ENCODE measurements at places on chromosomes 2 and 18.

GRCh38 chr2:50929661-50930060, 102.3 kb downstream of the NRXN1 start:
- no peak for DNase-seq

- no peak for DNase-seq
Measured at GRCh38 chr2:212936572-212936971, 214.8 kb downstream of the IKZF2 start.

GRCh38 chr2:25651782-25652455, 21.5 kb downstream of the DTNB start:
- no peak for DNase-seq

DNA sequence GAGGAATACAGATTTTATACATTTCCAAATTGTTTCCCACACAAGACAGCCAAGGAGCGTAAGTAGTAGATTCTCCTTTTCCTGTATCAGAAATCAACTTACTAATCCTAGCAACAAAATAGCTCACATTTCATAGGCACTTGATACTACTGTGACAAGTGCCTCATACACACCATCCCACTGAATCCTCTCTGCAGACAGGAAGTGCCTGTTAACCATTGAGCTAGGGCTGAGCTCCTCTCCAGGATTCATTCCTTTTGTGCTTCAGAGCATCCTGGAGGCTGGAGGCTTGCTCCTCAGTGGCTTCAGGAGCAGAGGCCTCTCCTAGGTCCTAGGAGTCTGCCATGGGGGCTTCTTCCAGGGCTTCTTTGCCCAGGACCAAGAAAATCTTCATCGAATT, 20.8 kb upstream of the ZNF396 start:
- DNase-seq = no peak

- DNase-seq = no peak
Measured at GRCh38 chr2:156363141-156363540, 30.6 kb upstream of the NR4A2 start.

GRCh38 chr2:237324405-237324831, 89.5 kb downstream of the COL6A3 start:
- no peak for DNase-seq

DNA sequence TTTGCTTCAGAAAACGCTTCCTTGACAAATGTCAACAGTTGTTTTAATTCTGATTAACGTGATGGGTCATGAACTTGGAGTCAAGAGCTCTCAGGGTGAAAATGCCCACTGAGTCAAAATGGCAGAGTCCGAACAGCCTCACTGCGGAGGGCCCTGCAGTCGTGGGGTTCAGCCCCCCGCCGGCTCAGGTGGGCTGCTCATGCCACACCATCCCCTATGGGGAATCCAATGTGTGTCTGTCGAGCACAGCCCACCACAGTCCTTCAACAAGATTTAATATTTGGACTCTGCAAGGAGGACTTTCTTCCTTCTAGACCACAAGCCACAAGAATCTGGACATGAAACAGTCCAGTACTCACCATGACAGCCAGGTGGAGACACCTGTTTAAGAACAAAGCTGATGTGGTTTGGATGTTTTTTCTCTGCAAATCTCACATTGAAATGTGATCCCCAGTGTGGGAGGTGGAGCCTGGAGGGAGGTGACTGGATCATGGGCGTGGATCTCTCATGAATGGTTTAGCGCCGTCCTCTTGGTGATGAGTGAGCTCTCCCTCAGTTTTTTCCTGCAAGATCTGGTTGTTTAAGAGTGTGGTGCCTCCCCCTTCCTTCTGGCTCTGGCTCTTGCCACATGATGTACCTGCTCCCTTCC, 201.0 kb downstream of the NDUFA10 start:
- DNase-seq = no peak

GRCh38 chr18:7147399-7147798, 29.8 kb upstream of the LAMA1 start:
- DNase-seq = no peak

GRCh38 chr2:68052717-68053422, 9.9 kb downstream of the C1D start:
- no peak for DNase-seq

GRCh38 chr2:218872645-218873358, 7.8 kb upstream of the WNT10A start:
- no peak for DNase-seq
